ENCODE measurements at places on chromosomes 16 and 17.

DNA sequence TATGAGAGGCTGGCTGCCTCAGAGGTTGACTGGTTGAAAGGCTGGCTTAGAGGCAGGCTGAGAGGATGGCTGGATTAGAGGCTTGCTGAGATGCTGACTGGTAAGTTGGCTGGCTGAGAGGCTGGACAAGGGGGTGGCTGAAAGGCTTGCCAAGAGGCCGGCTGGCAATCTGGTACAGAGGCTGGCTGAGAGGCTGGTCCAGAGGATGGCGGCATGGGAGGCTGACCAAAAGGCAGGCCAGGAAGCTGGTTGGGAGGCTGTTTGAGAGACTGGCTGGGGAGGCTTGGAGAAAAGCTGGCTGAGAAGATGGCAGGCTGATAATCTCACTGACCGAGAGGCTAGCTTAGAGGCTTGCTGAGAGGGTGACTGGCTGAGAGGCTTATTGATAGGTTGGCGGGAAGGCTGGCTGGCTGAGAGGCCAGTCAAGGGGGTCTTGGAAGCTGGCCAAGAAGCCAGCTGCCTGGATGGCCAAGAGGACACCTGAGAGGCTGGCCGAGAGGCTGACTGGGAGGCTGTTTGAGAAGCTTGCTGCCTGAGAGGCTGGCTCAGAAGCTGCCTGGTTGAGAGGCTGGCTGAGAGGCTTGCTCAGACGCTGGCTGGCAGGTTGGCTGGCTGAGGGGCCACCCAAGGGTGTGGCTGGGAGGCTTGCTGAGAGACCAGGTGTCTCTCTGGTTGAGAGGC, 34.2 kb upstream of the ACSM2B start:
- no peak for DNase-seq

GRCh38 chr16:72814226-72814625, 233.7 kb downstream of the ZFHX3 start:
- no peak for DNase-seq

- no peak for DNase-seq
Observed at GRCh38 chr16:29770250-29770929, 7.7 kb upstream of the ZG16 start.

DNA sequence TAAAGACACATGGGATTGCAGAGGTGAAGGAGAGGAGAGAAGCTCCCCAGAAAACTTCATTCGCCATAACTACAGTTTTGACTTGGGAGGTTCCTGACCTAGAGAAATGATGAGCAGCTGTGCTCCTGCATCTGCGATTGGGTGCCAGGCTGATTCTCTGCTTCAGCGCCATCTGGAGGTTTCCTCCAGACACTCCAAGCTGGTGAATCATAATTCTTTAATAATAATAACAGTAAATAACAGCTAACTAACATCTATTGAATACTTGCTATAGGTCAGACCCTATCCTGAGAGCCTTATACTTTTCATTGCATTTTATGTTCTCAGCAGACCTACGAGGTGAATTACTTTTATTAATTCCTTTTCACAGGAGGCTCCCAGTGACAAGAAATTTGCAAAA, 575.8 kb downstream of the TOX3 start:
- DNase-seq = no peak

DNA sequence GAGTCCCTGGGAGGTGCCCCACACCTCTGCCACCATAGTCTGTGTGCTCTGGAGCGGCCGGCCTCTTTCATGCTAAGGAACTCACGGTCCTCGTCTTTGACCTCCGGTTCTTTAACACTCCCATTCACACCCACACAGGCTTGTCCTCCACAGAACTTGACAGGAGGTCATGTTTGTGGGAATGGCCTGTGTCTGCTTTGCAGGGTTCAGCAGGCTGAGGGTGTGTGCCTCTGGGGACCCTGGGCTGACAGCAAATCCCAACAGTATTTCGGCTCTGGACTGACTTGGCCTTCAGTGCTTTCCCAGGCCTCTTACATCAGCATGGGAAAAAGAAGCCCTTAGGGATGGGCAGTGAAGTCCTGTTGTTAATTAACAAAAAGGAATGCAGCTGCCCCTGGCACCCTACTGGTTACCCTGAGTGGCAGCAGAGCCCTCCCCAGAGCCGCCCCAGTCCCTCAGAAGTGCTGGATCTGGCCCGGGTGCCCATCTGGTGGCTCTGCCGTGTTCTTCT, 35.4 kb upstream of the ADORA2B start:
- DNase-seq = no peak

GRCh38 chr17:21039839-21040575, 2.8 kb downstream of the USP22 start:
- DNase-seq = no peak

GRCh38 chr16:65644821-65645220, 523.0 kb upstream of the CDH11 start:
- no peak for DNase-seq

DNA sequence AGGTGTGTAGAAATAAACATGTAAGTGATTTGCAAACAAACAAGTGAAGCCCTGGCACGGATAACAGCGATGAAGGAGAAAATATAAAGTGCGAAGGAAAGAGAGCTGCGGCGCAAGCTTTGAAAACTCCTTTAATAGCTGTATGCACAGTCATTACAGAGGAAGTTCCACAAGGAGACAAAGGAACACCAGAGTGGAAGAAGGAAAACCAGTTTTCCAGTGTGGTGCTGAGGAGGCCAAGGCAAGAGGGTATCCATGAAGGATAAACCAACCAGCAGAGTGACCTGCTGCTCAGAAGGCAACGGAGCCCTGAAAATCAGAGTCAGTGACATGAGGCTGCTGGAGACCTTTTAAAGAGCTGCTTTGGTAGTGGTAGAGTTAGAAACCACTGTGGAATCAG, 24.4 kb downstream of the METTL16 start:
- no peak for DNase-seq
